Stimulated activated naive CD4-positive, alpha-beta T cell treated with Interleukin-2 at 50 U/mL for 16 hours (primary cell): ENCODE measurements at places on chromosomes 6 and 20.

- DNase-seq: no peak
These were observed 8.8 kb downstream of the GNL1 start for GRCh38 chr6:30547454-30547853.

- DNase-seq: no peak
These were observed 341.2 kb downstream of the CDKAL1 start for GRCh38 chr6:20875369-20875963.

DNA sequence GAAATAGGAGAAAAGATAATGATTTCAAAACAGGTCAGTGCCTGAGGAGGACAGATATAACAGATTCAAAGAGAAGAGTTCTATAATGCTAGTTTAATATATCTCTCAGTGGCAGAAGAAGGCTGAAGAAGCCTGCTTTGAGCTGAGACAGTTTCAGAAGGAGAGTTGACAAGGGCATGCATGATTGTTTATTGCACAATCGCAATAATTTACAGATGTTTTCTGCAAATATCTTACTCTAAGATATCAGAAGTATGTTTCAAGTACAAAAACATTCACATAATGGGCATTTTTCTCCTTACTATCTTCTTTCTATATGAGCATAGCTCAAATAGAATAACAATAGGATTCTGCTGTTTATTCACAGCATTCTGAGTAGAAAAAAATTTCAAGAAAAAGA is 557.7 kb upstream of the NRSN1 start:
- no peak for DNase-seq

- DNase-seq: no peak
These were observed 60.7 kb upstream of the LTV1 start for GRCh38 chr6:143782481-143782880.

- DNase-seq: no peak
These were observed 89.7 kb upstream of the RNF217 start for GRCh38 chr6:124872361-124873065.

- no peak for DNase-seq
These were observed 123.3 kb upstream of the MLN start for GRCh38 chr6:33927112-33927511.

GRCh38 chr6:15148356-15148946 is 97.4 kb upstream of the JARID2 start:
- DNase-seq: no peak

GRCh38 chr6:136546331-136546730 is 3.9 kb downstream of the MAP7 start:
- DNase-seq: no peak

GRCh38 chr6:5103250-5103649 is 18.1 kb downstream of the PPP1R3G start:
- no peak for DNase-seq

- DNase-seq: no peak
These were observed 33.6 kb downstream of the FAM209B start for GRCh38 chr20:56566621-56567020.

DNA sequence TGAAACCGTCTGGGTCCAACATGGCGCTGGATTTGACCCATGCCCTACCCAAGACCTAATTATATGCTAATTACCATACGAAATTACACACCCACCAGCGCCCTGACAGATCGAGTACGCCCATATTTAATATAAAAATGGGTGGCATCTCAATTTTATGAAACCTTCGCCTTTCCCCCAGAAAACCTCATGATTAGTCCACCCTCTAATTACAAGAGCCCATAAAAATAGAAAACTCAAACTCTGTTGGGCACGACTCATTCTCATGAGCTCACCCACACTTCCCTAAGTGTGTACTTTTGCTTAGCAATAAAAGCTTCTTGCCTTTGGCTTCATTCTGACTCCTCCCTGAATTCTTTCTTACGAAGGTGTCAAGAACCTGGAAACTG is 136.4 kb downstream of the OR2B2 start:
- no peak for DNase-seq
